ENCODE measurements at places on chromosomes 2 and 18. TPM values are rescaled to one million over a fixed set of nuclear protein-coding genes. Genes with fewer than 3 reads are reported as not detected.

The MYL1 gene
- total RNA-seq = not detected

DNA sequence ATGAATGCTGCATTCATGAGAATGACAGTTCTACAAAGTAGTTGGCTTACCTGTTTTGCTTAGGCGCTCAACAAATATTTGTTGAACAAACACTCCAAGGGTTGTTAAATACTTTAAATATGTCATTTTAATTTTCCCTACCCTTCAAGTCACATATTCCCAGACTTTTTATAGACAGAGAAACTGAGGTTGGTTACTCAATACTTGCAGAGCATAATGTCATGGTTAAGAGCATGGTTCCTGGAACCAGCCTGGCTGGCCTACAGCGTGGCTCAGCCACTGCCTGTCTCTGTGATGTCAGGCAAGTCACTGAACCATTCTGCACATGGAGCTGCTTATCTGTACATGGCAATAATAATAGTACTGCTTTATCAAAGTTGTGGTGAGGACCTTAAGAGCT lies 120.0 kb upstream of the STK17B start:
- DNase-seq = no peak

The SLC38A11 gene
- total RNA-seq = 2.6 TPM

DNA sequence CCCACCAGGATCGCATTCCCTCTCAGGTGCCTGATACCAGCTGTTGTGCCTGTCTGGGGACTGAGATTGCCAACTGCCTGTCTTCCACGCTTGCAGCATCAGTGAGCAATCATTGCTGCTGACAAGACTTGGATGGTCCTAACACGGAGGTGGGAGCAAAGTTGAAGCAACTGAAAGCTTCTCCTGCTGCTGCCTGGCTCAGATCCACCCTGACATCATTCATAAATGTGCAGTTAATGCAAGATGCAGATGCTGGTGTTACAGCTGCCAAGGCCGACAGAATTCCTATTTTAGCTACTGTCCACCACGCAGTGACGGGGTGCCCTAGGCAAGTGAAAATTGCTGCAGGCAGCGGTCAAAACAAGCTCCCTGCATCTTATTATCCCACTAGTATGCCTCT lies 131.4 kb downstream of the VWC2L start:
- no peak for DNase-seq

- no peak for DNase-seq
Measured at GRCh38 chr2:165440367-165440766, 29.1 kb upstream of the CSRNP3 start.

The CHRND gene
- not detected for total RNA-seq

- no peak for DNase-seq
Measured at GRCh38 chr2:168155680-168156079, 91.7 kb downstream of the STK39 start.

GRCh38 chr2:99621774-99622173 lies 132.0 kb upstream of the REV1 start:
- no peak for DNase-seq

DNA sequence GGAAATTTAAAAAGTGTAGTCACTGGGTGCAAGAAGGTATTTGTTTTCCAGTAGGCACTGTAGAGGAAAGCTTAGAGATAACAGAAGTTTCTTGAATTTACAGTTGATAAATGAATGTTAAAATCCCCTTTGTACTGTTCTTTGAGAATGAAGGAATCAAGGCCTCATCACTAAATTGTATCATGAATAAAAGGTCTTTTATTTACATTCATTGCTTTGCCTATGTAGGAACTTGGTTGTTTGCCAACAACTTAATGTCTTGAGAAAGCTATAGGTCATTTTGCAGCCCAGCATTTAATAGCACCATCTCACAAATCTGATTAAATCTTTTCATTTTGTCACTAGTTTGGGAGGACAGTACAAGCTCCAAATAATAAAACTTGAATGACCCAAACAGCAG lies 213.9 kb upstream of the ITGA4 start:
- DNase-seq = no peak

- DNase-seq = no peak
Measured at GRCh38 chr2:72147303-72147971, at the start of gene CYP26B1. Gene CYP26B1, minus strand, starts transcription at chr2:72147862. Its CDS starts 28 bp downstream, at chr2:72147834.

DNA sequence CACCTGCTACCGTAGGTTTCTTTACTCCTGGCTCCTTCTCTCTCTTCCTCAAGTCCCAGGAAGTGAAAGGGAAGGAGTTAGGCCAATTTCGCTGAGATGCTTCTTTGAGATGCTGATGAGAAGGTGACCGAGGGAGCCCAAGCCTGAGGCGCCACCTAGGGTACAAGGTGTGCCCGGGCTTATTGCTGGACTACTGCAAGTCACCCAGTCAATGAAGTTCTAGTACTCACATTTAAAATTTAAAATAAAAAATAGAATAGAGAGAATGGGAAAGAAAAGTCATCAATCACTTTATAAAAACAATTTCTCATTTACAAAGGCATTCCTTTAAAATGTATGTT lies 45.3 kb downstream of the ACAA2 start:
- DNase-seq = no peak

The IL1B gene
- 0.71 TPM for total RNA-seq

- no peak for DNase-seq
Measured at GRCh38 chr2:216235462-216235861, 126.3 kb downstream of the XRCC5 start.

DNA sequence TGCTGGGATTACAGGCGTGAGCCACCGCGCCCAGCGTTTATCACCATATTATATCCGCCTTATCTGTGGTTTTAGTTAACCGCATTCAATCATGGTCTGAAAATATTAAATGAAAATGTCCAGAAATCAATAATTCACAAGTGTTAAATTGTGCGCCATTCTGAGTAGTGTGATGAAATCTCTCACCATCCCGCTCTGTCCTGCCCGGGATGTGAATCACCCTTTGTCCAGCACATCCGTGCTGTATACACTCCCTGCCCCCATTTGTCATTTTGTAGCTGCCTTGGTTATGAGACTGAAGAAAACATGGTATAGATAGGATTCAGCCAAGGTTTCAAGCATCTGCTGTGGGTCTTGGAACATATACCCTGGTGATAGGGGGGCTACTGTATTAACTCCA lies 70.7 kb downstream of the TIMM21 start:
- DNase-seq = no peak

The BMP10 gene
- total RNA-seq = not detected

The CASP8 gene
- 74.2 TPM for total RNA-seq

GRCh38 chr2:74759986-74760385 lies 73.9 kb upstream of the HK2 start:
- no peak for DNase-seq

DNA sequence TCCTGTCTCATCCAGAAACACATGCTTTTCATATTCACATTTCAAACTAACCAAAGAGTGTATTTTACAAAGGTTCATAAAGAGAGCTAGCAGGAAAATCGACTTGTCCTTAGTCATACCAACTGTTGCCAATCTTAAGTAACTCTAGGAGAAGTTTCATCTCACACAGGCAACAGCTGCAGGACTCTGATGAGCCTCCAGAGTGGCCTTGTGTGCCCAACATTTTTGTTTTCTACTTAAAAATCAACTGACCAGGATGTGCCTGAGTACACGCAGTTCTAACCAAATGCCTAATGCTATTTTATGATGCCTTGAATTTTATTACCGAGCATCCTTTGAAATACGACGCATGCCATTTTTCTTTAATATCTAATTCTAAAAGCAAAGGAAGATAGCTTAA lies 595.9 kb upstream of the LRRTM4 start:
- no peak for DNase-seq

- DNase-seq = no peak
Measured at GRCh38 chr2:117952228-117952627, 61.6 kb downstream of the CCDC93 start.

The TUBB8B gene
- not detected for total RNA-seq

DNA sequence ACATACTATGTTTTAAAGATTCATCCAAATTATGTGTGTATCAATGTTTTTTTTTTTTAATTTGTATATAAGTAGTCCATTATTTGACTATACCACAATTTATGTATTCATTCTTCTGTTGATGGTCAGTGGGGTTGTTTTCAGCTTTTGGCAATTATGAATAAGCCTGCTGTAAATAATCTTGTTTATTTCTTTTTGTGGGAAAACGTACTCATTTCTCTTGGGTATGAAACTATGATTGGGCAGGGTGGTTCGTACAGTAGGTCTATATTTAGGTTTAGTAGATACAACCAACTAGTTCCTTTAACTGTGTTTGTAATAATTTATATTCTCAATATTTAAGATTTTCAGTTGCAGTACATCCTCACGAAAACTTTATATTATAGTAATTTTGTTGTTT lies 329.2 kb downstream of the LPIN1 start:
- DNase-seq = no peak

Measured in activated B cell treated with CpG ODN at 0.5 μM for 24 hours (primary cell).